Activated CD8-positive, alpha-beta memory T cell treated with anti-CD3 and anti-CD28 coated beads for 24 hours (primary cell): ENCODE measurements at places on chromosomes 1 and 21.

DNA sequence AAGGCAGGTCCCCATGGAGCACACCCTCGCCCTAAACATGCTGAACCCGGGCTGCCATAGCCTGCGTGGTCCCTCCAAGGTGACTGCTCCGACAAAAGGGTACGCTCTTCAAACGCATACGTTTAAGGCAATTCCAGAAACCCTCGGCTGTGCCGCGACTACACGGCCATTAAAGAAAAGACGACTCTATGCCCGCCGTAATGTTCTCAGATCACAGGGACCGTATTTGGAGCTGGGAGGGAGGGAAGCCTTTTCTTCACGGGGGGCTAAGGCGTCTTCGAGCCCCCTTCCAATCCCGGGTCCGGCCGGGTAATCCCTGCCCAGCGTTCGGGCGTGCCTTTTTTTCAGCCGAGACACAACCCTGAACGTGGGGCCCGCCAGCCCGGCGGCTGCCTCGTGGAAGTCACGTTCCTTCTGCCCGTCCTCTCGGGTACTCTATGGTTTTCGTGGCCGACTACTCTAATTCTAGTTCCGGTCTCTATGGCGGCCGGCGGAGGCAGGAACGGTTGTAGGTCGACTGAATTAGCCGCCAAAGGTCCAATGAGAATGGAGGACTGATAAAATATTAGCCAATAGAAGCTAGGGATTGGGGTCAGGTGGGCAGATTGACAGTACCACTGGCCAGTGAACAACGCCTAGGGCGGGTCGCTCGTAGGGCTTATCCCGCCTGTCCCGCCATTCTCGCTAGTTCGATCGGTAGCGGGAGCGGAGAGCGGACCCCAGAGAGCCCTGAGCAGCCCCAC lies at the start of gene YBX1:
YBX1 (plus strand) TSS at position 678 of the 743 bp plus-strand sequence. CDS start 148 bp downstream, outside the sequence.
- peak; percentile 98 for DNase-seq

- DNase-seq = no peak
These were observed 112.2 kb downstream of the NR5A2 start for GRCh38 chr1:200139661-200140250.

GRCh38 chr1:182709225-182709764 lies 24.9 kb upstream of the RGS8 start:
- no peak for DNase-seq

DNA sequence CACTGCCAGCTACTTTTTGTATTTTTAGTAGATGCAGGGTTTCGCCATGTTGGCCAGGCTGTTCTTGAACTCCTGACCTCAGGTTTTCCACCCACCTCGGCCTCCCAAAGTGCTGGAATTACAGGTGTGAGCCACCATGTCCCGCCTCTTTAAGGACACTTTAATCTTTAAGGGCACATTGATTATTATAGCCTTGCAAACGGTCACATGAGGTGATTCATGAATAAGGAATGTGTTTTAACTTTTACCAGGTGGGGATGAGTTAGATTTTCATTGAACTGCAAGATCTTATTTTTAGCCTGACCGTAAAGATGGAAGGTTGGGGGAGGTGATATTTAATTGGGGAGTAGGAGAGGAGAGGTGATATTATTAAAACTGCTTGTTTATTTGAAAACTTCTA lies 61.9 kb downstream of the TBCE start:
- DNase-seq = no peak

DNA sequence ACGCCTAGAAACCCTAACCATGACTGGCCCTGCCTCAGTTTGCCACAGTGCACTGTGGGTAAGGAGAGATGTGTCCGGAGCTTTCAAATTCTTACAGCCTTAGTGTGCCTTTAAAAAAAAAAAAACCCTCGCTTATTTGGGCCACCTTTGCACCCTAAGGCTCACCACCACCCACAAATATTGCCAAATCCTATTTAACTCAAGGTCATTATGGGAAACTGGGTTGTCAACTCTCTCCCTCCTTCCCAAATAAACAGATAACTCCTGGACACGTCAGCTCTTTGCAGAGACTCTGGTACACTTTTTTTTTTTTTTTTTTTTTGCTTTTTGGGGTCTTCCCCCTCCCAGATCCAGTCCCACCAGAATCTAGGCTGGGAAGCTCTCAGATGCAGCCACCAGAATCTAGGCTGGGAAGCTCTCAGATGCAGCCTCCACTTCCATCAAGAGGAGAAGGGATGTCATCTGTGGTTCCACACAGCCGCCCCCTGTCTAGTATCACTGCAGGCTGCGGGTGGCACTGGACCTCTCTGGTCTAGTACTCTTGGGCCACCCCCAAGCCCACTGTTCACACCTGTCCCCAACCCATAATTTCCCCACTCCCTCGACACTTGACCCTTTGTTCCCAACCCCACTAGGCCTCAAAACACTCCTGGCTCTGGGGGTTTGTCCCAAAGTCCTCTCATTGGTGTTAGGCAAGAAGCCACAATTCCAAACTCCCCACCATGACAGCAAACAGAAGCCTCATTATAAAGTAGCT lies 3.4 kb downstream of the DHRS3 start:
- DNase-seq = no peak

- DNase-seq = no peak
These were observed 24.1 kb upstream of the CNN3 start for GRCh38 chr1:94951046-94951445.

DNA sequence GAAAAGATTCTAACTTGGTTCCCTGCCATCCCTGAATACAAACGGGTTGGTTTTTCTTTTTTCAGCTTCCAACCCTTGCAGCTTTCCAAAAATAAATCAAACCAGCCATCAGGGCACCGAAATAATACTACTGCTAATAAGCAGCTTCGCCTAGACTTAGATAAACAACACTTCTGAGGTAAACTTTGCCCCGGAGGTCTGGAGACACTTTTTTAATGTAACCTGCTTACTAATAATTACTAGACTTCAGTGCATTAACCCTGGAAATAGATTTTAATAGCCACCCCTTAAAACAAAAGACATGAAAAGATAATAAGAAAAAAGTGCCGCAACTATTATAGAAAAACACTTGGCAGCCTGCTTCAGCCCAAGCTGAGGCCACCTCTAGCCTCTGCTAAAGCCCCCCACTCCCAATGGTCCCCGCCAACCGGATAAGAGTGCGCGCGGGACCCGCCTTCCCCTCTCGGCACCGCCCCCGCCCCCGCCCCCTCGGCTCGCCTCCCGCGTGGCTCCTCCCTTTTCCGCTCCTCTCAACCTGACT lies 405 bp upstream of the GADD45A start:
- DNase-seq = no peak

DNA sequence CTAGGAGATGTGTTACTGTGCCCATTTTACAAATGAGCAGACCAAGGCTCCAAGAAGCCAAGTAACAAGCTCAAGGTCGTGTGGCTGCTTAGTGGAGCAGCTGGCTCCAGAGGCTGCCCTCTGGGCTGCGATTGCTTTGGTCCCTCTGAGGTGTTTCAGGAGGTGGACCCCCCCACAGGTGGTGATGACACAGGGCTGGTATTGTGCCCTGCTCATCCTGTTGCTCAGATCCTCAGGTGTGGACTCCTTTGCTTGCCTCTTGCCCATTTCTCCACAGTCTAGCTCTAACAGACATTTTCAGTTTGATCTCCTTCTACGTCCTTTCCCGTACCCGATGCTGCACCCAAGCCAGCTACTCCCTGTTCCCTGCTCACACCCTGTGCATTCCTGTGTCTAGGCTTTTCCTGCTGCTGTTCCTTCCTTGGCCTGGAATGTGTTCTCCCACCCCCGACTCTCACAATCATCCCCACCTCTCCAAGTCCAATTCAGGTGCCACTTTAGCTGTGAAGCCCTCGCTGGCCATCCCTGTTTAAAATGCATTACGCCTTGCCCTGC lies 28.1 kb upstream of the GRHL3 start:
- DNase-seq = peak; percentile 21

DNA sequence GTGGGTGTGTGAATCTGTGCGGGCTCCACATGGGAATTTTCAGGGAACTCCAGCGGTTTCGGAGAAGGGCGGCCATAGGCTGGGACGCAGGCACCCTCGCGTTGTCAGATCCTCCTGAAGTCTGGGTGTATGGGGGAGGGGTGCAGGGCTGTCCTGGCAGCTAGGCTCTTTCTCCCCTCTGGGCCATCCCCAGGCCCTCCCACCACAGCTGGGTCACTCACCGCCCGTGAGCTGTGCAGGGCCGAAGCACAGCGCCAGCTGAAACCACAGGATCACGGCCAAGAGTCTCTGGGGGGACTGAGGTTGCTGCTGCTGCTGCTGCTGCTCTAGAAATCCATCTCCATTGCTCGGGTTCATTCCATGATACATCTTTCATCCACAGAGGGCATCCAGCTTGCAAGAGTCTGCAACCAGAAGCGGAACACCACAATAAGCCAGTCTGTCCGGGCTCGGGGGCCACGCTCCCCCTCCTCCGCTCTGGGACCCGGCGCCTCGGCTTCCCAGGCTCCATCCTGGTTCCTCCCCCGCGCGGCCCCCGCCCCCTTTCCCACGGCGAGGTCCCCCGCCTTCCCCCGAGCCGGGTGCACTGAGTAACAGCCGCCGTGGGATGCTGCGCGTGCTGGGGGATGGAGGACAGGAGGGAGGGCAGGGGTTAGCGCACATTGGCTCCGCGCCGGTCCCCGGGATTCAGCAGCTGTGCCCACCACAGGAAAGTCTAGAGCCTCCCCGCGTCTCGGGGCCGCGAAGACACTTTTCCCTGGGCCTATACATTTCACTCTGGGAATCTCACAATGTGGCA lies 720 bp downstream of the SUSD4 start:
- peak; percentile 67 for DNase-seq

- DNase-seq = no peak
These were observed 54.5 kb downstream of the STYXL2 start for GRCh38 chr1:167148421-167148820.

- no peak for DNase-seq
These were observed 144.8 kb upstream of the GJB5 start for GRCh38 chr1:34610063-34610462.

DNA sequence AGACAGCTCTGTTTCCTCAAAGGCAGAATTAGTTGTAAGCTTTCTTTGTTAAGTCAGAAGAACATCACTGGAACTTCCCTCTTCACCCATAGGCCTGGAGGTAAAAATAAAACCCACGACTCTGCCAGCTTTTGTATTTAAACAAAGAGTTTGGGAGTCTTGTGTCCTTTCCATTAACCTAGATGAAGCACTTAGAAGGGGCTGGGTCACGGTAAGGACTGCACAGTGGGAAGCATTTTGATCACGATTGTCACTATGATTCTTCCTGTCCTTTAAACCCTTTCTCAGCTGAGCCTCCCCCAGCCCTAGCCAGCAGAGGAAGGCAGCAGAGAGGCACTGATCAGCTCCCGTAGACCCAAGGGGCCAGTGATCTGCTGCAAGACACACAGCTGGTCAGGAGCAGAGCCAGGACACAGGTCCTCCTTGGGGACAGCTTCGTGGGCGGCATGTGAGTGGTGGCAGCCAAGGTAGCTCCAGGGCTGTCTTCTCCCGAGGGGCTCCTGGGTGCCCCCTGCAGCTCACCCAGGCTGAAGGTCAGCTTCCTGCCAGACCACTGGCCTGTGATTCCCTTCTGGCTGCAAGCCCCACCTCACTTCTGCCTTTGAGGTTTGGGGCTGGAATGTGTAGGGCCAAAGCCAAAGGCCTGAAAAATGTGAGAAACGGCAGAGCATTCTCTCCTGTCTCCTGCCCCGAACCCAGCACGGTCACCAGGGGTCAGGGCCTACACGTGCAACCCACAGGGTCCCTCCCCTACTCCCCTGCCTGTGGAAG lies 4.0 kb upstream of the LAPTM5 start:
- no peak for DNase-seq

- DNase-seq = no peak
These were observed 307.3 kb downstream of the BRINP3 start for GRCh38 chr1:190170321-190170720.

DNA sequence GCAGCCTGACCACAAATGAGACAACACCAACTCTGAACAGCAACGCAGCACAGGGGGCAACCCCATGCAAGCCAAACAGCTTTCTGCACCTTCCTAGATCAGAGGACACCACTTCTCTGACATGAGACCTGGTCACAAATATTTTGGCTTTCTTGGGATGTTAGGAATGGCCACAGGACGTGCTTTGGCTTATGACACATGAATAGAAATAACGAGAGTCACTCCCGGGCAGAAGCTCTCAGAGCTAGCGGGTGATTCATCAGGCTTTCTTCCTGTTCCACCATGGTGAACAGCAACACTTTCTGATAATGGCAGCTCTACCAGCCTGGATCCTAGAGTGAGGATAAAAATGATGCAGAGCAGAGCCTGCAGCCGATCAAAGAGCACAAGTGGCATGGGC lies 39.4 kb downstream of the PAFAH2 start:
- DNase-seq = no peak

GRCh38 chr1:25568090-25568833 lies 24.9 kb downstream of the LDLRAP1 start:
- DNase-seq = no peak

- no peak for DNase-seq
These were observed 6.2 kb downstream of the DAP3 start for GRCh38 chr1:155695072-155695471.

DNA sequence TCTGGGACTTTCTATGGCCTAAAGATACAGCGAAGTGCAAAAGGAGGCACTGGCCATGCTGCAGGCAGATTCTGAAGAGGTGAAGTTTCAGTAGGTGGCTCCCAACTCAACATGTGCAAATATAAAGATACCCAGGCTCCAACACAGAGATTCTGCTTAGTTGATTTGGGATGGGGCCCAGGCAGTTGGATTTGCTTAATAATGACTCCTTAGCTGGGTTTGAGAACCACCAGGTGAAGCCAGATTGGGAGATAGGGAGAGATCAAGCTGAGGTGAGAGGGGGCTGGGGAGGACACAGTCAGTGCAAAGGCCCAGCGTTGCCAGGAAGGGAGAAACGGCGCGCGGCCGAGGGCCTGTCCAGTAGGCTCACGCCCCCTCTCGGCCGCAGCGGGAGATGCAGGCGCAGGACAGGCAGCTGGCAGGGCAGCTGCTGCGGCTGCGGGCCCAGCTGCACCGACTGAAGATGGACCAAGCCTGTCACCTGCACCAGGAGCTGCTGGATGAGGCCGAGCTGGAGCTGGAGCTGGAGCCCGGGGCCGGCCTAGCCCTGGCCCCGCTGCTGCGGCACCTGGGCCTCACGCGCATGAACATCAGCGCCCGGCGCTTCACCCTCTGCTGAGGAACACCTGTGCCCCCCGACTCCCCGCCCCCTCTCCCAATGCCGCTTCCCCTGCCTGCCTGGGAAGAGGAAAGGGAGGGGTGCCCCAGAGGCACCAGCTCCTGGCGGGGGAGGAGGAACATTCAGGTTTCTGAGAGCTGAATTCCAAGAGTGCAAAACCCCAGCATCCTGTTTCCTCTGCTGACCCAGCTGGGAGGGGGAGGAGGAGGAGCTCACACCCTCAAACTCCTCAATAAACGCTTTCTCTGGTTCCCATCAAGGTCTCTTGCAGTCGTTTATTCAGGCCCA lies 1.2 kb downstream of the FAM167B start:
- peak; percentile 91 for DNase-seq

DNA sequence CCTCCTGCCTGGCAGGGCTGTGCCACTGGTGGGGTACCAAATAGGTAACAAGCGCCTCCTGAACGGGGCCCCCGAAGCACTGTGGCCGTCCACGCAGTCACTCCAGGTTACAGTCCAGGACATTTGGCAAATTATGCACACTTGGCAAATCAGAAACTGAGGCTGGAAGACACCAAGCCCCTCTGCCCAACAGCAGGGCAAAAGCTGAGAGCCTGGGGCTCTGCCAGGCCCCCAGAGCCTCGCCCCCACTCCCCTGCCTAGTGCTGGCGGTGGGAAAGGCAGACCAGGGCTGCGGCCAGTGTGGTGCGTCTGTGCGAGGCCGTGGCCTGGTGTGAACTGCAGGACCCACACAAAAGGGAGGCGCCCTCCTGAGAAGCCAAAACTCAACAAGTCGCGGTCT lies 9.4 kb downstream of the PANK4 start:
- no peak for DNase-seq
